ENCODE measurements at places on chromosomes 11 and 22. TPM values are rescaled to one million over a fixed set of nuclear protein-coding genes. Genes with fewer than 3 reads are reported as not detected.

- no peak for DNase-seq
Observed at GRCh38 chr11:92510591-92510990, 286.0 kb downstream of the FAT3 start.

DNA sequence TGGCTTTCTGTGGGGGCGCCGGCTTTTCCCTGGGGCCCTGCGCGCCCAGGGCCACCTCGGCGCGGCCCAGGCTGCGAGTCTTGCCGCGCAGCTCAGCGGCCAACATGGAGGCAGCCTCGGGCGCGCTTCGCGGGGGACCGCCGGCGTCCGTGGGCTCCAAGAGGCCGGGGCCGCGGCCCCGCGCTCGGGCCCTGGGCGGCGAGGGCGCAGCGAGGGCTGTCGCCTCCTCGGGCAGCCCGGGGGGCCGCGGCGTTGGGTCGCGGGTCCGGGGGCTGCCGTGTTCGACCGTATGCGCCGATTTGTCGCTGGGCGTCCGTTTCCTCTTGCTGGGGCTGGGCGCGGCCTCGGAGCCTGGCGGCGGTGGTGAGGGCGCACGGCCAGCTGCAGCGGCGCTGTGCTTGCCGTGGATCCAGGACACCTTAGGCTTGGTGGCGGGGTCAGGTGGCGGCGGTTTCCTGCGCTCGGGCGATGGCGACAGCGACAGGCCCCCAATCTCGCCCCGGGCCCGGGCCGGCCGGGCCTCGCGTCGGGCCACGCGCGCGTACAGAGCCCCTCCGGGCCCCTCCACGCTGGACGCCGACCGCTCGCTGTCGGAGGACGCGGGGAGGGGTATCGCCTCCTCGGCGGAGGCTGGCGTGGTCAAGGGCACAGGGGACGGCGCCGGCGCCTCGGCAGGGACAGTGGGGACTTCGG is 11.9 kb downstream of the SCARF2 start:
- DNase-seq, result no peak

DNA sequence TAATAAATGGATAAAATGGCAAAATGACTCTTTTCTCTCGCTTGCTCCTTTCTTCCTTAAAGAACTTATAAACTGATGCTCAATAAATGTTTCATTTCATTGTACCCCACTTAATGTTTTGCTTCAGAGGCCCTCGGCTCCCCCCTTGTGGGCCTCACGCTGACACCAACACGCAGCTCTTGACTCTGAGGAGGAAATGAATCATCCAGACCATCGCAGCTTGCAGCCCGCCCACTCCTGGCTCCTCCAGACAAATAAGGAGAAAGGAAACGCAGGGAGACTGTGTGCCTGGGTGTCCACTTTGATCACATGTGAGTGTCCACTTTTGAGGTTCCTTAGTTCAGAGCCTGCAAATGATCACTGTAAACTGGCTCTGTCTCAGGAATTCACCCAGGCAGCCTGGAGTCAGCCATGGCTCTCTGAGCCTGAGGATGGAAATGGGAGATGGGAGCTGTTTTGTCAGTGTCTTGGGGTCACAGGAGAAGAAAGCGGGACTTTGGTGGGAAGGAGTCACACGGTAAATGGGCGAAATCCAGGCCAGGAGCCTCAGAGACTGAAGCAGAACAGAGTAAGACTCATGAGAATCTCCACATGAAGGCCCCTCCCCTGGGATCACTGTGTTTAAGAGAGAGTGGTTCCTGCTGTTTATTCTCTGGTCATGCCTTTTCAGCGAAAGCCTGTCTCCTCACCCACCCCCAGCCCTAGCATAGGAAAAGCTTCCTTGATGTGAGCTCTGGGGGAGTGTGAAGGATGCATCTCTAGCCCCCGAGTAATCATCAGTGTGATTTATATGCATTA is 96.5 kb downstream of the CWC15 start:
- peak; percentile 90 for DNase-seq

SHISA8 gene
- 3.3 TPM for total RNA-seq

GRCh38 chr11:44519989-44520737 is 45.3 kb upstream of the CD82 start:
- peak; percentile 62 for DNase-seq

- DNase-seq, result no peak
Observed at GRCh38 chr11:6365659-6366058, 24.6 kb upstream of the SMPD1 start.

DNA sequence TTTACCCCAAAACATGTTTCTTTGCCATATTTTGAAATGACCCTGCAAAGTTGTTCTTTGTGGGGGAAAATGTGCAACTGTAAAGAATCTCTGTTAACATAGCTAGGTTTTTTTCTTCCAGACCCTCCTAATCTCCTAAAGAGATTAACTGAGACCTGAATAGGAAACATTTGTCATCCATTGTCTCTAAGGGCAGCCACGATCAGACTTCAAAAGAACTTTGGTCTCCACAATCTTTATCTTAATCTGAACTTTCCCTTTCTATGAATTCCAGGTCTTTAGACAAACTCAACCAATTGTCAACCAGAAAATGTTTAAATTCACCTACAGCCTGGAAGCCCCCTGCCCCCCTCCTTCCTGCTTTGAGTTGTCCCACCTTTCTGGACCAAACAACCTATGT is 4.6 kb upstream of the LGALS12 start:
- DNase-seq, result no peak

DNA sequence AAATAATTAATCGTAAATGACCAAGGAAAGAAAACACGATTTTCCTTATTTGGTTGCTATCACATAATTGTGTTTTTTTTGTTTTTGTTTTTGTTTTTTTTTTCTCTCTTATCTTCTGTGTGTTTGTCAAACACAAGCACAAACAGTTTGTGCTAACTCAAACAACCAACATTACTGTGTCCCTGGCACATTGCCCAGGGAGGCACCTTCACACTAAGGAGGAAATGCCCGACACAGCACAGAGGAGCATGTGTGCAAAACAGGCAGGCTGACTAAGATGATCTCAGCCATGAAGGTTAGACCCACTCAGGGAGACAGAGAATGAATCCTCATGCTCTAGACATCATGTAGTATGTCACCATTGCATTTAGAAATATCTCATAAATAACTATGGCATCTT is 130.1 kb downstream of the SOX6 start:
- peak; percentile 73 for DNase-seq

GRCh38 chr11:66850588-66851238 is 6.2 kb upstream of the LRFN4 start:
- DNase-seq, result no peak

- DNase-seq, result no peak
Observed at GRCh38 chr11:96664110-96664509, 274.3 kb downstream of the JRKL start.

- DNase-seq, result no peak
Observed at GRCh38 chr11:122775675-122776271, 62.5 kb upstream of the CRTAM start.

- DNase-seq, result peak; percentile 10
Observed at GRCh38 chr11:117818041-117818873, 6.3 kb downstream of the FXYD2 start.

OR51E2 gene
- 0.31 TPM for total RNA-seq

DCHS1 gene
- total RNA-seq, result 15.8 TPM

SSTR3 gene
- total RNA-seq, result not detected

DNA sequence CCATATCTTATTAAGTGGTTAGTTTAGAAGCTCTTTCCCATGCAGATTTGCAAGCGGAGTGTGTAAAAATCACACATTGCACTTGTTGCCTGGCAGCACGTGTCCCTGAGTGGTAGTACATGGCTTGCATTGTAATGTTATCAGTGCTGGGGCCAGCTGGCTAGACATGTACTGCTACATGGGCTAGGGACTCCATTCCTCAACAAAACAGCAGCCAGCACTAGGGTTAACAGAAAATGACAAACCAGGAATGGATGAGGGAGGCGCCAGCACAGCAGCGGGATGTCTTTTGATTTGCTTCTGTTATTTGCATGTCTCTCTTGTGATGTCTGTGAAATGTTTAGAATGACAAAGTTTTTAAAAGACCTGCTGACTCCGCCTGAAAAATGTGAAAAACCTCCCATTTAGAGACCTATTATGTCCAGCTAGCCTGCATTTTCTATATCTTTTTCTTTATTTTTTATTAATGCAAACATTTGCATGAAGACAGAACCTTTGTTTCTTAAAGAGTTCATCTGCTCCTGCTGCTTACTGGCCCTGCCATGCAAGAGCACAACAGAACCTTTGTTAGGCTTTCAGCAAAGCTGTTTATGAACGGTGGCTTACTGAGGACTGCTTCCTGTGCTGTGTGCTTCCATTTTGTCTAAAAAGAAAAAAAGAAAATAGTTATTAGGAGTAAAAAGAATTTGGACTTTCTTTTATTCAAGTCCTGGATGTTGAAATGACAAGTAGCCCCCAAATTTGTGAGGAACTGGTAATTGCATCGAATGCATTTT is 40.7 kb downstream of the CSTPP1 start:
- DNase-seq, result no peak

GGT5 gene
- 57.8 TPM for total RNA-seq

MRE11 gene
- 8.0 TPM for total RNA-seq

TSPO gene
- total RNA-seq, result 96.2 TPM

DNA sequence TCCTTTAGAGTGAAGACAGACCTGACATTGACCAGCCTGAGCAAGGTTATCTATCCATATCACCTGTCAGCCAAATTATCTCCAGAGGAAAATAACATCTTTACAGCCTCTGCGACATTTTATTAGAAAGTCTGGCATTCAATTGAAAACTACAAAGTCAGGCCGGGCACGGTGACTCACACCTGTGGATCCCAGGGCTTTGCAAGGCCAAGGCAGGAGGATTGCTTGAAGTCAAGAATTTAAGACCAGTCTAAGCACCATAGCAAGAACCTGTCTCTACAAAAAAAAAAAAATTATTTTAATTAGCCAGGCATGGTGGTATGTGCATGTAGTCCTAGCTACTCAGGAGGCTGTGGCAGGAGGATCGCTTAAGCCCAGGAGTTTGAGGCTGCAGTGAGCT is 141.6 kb downstream of the RCN1 start:
- no peak for DNase-seq

SLC25A1 gene
- total RNA-seq, result 39.0 TPM

DNA sequence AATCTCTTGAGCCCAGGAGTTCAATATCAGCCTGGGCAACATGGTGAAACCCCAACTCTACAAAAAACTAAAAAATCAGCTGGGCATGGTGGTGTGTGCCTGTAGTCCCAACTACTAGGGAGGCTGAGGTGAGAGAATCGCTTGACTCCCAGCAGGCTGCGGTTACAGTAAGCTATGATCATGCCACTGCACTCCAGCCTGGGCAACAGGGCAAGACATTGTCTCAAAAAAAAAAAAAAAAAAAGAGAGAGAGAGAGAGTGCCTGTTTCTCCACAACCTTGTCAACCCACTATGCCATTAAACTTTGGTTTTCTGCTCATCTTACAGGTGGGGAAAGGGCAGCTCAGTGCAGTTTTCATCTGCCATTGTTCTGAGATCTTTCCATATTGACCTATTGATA is 5.1 kb downstream of the FOLR3 start:
- no peak for DNase-seq

GRCh38 chr11:90246468-90246867 is 23.6 kb upstream of the CHORDC1 start:
- DNase-seq, result no peak

GRCh38 chr22:33221568-33221967 is 163.4 kb upstream of the SYN3 start:
- no peak for DNase-seq

DNA sequence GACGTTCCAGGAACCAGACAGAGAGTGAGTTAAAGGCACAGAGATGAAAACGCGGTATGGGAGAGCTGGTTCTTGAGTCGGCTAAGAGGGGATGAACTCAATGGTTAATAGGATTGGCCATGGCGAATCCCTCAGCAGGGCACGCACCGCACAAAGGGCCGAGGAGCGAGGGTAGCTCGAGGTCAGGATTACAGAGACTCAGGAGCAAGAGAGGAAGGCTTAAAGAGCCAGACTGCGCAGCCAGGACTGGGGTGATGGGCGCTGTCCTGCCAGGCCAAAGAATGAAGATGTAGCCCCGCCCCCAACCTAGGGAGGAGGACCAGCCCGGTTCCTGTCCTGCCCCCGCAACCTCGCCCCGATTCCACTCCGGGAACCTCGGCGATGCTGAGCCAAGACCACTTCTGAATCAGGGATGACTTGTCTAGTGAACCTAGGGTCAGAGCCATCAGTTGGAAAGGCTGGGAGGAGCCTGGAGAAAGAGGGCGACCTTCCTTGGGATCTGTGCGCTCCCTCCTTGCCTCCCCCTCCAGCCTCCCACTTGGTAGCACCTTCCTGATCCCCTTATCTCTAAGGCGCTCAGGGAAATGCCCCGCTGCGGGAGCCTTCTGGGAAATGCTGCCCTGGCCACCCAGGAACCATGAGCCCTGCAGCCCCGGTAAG is at the start of gene PLEKHB1:
TSS of gene PLEKHB1 (plus strand) at position 610 of the 660 bp plus-strand sequence. CDS start at position 638, 28 bp downstream.
- DNase-seq, result peak; percentile 56

KRTAP5-10 gene
- not detected for total RNA-seq

DDI1 gene
- total RNA-seq, result not detected

- DNase-seq, result no peak
Observed at GRCh38 chr11:65855927-65856363, 2.0 kb downstream of the CFL1 start.

DNA sequence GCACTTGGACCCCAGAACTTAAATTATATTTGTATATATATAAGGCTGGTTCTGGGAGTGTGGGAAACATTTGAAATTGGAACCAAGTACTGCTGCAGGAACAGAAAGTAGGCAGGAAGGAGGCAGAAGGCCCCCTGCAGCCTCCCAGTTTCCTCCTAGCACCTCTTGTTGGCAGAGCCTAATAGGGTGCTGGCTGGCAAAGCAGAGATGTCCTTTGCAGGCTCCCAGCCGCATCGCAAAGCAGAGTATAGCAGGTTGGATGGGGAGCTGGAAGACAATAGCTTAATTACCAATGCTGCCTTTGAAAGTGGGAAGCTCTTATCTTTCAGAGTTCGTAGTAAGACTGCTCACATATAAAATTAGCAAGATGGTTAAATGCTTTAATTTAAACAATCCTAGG is 370.8 kb upstream of the C11orf87 start:
- DNase-seq, result no peak

RAB38 gene
- total RNA-seq, result 2.2 TPM

DNA sequence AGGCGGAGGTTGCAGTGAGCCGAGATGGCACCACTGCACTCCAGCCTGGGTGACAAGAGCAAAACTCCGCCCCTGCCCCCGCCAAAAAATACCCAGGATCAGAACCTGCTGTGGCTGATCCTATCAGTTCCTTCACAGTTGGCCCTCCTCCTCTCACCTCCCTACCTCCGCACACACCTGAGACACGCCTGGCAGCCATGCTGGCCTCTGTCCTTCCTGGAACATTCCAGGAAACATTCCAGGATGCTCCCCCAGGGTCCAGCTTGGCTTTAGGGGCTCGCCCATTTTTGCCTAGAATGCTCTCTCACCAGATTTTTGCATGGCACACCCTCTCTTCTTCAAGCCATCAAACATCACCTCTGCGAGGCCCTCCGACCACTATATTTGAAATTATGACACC is 2.1 kb downstream of the RAPSN start:
- no peak for DNase-seq
